ENCODE measurements at places on chromosomes 5 and 9.

DNA sequence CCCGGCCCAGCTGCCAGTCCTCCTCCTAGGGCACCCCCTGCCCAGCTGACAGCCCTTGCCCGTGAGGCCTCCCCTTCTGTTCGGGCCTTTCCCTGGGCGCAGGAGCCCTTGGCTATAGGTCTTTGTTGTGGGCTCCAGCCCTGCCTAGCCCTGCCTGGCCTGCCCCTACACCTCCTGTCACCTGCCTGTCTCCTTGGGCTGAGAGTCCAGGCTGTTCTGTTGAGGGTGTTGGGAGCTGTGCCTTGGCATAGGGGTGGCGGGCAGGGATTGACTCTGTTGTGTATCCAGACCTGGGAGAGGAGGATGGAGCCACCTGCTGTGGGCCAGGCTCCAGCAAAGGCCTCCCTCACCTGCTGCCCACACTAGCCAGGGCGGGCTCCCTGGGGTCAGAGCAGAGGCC, 11.6 kb downstream of the FCN2 start:
- no peak for DNase-seq

- DNase-seq = no peak
These were observed 499.7 kb downstream of the PDE4D start for GRCh38 chr5:59393585-59394420.

- no peak for DNase-seq
These were observed 40.0 kb downstream of the MTREX start for GRCh38 chr5:55347786-55348185.

DNA sequence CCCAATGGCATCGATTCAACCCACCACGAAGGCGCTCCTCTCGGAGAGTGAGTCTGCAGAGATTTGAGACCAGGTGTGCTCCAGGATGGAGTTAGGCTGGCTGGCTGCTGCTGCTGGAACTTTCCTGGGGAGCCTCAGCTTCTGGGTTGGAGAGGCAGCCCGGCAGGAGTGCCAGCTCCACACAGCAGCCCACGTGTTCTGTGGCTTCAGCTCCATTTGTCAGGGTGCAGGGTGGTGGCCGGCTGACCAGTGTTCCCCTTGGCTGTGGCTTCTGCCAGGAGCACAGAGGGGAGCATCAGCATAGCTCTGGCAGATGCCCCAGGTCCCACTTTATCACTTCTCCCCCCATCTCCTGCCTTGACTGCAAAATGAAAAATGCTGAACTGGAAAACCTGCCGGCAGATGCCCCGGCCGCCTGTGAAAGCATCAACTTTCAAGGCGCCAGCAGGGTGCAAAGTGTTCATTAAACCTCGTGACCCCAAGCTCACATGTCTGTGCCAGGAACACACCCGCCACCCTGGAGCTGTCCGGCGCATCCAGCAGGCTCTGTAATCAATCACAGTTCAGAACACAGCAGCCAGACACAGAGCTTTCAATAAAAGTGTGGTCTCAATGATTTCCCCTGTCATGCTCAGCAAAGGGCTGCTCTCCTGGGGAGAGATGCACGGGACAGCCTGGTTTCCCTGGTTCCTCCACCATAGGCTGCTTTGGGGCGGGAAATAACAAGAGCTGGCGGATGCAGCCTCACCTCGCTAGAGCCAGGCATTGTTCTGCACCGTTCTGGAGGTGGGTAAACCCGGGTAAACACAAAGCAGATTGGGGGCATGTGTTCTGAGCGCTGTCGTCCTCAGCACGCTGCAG, 53.2 kb downstream of the TRIP13 start:
- no peak for DNase-seq

DNA sequence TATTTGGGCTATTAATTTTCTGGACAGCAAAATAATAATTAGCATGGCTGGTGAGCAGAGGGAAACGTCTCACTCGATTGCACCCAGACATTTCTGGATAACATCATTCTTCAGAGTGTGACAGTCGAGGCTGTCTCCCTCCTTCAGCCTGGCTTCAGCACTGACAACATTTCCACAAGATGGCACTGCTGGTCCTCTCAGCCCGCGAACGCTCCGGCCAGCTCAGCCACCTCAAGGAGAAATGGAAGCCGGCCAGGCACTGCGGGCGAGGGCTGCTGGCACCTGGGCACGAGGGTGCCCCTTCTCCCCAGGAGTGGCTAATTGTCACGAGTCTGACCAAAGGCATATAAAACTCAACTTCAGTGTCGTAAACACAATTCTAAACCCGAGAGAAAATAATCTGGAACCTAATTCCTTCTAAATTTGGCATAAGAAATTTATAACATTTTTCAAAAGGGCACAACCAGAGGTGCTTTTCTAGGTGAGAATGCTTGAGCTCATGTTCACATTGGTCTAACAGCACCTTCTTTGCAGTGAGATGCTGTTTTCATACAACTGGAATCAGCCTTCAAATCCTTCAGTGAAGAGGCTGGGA, 65.9 kb downstream of the DAP start:
- no peak for DNase-seq

DNA sequence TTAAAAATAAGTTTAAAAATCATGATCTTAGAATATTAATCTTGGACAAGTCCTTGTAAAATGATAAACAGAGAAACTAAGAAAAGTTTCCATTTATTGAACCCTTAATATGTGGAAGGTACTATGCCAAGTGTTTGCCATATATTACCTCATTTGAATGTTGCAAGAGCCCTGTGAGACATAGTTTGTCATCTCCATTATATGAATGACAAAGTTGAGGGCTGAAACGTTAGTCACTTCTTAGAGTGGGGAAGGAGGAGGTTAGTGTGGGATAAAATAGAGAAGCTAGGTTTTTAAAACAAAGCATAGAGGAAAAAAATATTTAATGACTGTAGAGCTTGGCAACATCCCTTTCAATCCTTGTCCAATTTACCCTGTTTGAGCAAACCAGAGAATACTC, 2.0 kb downstream of the TNC start:
- no peak for DNase-seq

GRCh38 chr5:160506006-160507004, 84.7 kb downstream of the PTTG1 start:
- DNase-seq = peak; percentile 37

GRCh38 chr5:88557131-88557530, 288.5 kb upstream of the TMEM161B start:
- DNase-seq = no peak

- DNase-seq = no peak
These were observed 83.4 kb upstream of the DMRT1 start for GRCh38 chr9:758146-758545.

DNA sequence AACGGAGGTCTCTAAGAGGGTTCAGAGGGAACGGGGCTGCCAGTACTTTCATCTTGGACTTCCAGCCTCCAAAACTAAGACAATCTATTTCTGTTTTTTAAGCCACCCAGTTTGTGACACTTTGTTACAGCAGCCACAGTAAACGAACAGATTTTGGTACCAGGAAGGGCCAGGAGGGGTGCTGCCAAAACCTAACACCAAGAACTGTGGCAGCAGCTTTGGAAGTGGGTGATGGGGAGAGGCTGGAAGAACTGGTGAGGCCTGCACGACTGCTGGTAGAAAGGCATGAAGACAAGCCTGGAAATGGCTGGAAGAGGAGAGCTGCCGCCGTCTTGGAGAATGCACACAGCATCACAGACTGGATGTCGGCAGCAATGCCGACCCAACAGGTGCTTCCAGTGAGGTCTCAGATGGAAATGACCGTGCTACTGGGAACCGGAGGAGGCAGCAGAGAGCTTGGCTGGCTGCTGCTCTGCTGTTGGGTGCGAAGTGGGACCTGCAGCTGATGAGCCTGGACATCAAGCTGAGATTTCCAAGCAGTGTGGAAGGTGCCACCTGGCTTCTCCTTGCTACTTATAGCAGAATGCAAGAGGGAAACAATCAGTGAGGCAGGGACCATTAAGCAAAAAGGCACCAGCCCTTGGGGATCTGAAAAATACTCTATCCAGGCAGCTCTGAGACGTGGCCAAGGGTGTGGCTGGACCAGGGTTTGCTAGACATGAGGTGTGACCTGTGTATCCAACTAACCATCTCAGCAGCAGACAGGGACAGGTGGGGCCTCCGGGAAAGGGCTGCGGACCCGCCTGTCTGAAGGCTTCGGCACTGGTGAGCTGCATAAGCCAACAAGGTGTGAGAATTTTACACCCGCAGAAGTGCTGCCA, 4.7 kb upstream of the TMEM210 start:
- no peak for DNase-seq

DNA sequence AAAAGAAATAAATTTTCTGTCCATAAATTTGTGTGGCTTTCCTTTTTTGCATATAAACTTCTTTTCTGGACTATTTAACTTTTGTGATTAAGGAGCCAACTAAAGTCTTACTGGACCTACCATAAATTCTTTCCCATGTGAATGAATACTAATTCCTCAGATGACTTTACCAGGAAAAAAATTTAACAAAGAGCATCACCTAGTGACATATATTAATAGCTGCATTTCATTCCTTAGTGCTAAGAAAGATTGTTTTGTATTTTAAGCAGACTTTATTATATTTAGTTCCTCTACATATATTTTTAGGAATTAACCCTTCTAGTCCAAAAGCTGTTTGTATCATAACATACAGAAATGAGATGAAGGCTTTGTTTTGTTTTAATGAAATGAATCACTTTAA, 64.4 kb downstream of the C9orf85 start:
- no peak for DNase-seq

DNA sequence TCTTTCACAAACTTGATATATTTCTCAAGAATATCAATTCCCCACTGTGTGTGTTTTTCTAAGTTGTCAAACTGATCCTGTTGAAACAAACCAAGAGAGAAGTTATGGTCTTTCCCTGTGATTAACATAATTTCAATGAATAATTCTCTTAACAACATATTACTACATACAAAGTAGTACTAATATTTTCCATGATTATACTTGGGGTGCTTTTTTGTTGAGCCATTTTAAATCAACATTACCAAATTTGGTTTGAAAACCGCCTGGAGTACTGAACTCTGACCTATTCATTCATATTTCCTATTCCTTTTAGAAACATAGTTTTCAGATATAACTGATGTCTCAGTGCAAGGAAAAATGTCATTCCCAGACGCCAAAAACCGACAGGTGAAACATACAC, 48.1 kb downstream of the FNBP1 start:
- DNase-seq = no peak

- no peak for DNase-seq
These were observed at the start of gene WNK2 for GRCh38 chr9:93183663-93184431. TSS of gene WNK2 (plus strand) at chr9:93184139. CDS start at chr9:93184930, 791 bp downstream.
